Astrocyte of the hippocampus (primary cell): ENCODE measurements at places on chromosomes 11 and 22.

- peak; percentile 49 for DNase-seq
Measured at GRCh38 chr11:13984616-13985450, 22.3 kb downstream of the SPON1 start.

GRCh38 chr22:50530877-50531545 is 1.2 kb upstream of the TYMP start:
- DNase-seq, result peak; percentile 71

DNA sequence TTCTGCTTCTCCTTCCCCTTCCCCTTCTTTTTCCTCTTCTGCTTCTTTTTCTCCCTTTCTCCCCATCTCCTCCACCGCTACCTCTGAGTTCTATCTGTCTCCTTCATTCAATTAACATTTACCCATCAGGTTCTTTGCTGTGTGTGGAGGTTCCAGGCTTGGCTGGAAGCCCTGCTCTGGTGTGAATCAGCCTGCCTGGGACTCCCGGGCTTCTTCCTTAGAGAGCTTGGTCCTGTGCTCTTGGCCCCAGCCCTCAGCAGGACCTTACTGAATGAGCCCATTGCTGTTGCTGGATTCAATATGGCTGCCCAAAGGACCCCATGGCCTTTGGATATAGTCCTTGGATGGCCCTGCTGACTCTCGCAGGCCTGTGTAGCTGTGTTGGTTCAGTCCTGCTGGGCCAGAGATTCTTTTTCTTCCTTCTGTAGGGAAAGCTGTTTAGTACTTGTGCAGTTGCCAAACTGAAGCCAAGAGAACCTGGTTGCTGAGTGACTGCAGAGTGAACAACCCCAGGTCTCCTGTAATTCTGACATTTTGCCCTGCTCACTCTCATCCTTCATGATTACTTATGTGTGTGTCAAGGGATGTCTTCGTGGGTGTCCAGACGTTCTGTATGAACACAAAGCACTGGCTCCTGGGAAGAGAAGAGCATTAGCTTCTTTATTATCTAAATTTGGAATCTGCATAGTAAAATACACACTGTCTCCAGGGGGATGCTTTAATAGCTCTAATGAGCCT is 81.0 kb upstream of the ZBED5 start:
- no peak for DNase-seq

GRCh38 chr11:68128682-68129327 is 7.6 kb upstream of the CHKA start:
- peak; percentile 95 for DNase-seq

GRCh38 chr22:19789406-19789805 is 28.8 kb downstream of the TBX1 start:
- DNase-seq, result no peak

DNA sequence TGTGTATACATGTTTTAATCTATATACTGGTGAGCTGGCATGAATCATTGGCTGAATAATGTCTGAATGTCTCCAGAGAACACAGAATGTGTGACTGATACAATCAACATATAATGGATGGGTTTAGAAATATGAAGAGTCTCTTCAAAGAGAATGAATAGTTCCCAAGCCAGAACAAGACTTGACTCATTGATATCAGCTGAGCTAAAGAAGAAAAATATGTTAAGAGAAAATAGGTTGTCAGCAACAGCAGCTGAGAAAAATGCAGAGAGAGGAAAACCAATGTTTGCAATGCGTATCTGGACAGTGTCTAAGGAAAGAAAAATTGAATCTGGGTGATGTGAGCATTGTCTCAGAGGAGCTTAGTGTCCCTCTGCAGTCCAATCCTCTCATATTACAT is 1281.8 kb upstream of the TENM4 start:
- no peak for DNase-seq

DNA sequence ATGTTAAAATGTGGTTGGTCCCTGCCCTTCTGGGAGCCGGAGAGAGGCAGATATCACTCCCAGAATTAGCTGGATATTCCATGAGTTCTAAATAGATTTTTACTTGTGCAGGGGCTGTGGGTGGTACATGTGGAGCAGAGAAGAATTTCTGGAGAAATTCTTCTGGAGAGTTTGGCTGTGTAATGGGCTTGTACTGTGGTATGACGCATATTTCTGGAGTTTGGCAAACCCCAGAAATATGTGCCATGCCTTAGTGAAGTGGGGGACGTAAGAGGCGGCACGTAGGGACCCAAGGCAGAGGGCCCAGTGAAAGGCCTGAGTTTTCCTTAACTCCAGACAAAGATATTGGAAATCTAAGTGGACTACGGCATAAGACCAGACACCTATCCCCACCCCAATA is 51.3 kb upstream of the TBCEL start:
- no peak for DNase-seq

DNA sequence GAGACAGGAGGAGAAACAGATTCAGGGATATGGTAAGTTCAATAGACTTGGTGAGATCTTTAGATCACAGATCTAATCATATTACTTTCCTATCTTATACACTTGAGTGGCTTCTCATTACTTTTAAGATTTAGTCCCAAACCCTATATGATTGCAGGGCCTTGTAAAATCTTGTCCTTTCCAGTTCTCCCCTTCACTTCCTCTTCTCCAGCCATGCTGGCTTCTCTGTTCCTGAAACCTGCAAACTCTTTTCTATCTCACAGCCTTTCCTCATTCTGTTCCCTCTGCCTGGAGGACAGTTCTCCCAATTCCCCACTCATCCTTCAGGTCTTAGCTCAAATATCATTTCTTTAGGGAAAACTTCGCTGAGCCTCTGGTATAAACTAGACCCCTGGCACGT is 65.9 kb upstream of the BIRC3 start:
- DNase-seq, result no peak

GRCh38 chr22:25111579-25112517 is 87.8 kb upstream of the CRYBB3 start:
- DNase-seq, result peak; percentile 32

GRCh38 chr11:64148226-64148916 is 17.5 kb downstream of the MACROD1 start:
- DNase-seq, result peak; percentile 90

DNA sequence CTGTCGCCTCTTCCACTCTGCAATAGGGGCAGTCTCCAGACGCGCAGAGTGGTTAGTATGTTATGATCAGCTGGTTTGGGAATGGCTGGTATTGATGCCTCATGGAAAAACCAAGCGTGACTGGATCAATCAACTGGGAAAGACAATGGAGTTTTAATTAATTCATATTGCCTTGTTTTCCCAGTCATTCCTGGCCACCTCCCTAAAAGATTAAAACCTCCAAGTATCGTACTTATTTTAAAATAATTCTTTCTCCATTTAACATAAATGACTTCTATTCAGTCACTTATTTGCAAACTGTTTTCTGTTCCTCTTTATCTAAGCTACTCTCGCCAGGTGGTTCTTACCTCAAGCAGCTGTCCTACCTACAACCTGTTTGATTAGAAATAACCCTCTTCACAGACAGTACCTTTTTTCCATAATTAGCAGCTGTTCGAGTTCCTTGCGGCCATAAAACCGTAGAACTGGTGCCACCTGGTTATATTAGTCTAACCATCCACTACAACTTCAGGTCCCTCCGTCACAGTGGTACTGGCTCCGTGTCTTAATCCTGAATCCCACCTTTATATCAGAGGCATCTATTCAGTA is 898 bp downstream of the ZNF215 start:
- DNase-seq, result no peak

GRCh38 chr22:38504731-38505540 is 1.2 kb downstream of the DDX17 start:
- DNase-seq, result peak; percentile 65

DNA sequence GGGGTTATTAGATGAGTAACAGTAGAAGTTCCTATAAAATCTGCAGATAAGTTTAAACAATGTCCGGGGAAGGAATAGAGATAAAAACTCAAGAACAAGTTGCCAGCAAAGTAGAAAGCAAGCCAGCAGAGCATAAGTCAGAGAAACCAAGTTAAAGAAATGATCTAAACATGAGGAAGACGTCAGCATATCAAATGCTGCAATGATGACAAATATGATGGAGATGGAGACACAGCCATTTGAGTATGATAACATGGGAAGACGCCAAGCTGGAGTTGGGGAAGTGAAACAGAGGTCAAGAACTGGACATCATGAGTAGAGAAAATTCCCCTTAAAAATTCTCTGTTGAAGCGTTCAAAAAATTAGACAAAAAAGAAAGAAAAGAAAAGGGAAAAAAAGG is 571.5 kb downstream of the CNTN5 start:
- no peak for DNase-seq

GRCh38 chr22:39388261-39389011 is 11.1 kb upstream of the TAB1 start:
- DNase-seq, result peak; percentile 95

GRCh38 chr11:115700981-115701875 is 197.0 kb upstream of the CADM1 start:
- no peak for DNase-seq

- no peak for DNase-seq
Measured at GRCh38 chr11:17897495-17897894, 115.4 kb downstream of the SERGEF start.

GRCh38 chr11:848380-848931 is 5.8 kb downstream of the TSPAN4 start:
- DNase-seq, result no peak

DNA sequence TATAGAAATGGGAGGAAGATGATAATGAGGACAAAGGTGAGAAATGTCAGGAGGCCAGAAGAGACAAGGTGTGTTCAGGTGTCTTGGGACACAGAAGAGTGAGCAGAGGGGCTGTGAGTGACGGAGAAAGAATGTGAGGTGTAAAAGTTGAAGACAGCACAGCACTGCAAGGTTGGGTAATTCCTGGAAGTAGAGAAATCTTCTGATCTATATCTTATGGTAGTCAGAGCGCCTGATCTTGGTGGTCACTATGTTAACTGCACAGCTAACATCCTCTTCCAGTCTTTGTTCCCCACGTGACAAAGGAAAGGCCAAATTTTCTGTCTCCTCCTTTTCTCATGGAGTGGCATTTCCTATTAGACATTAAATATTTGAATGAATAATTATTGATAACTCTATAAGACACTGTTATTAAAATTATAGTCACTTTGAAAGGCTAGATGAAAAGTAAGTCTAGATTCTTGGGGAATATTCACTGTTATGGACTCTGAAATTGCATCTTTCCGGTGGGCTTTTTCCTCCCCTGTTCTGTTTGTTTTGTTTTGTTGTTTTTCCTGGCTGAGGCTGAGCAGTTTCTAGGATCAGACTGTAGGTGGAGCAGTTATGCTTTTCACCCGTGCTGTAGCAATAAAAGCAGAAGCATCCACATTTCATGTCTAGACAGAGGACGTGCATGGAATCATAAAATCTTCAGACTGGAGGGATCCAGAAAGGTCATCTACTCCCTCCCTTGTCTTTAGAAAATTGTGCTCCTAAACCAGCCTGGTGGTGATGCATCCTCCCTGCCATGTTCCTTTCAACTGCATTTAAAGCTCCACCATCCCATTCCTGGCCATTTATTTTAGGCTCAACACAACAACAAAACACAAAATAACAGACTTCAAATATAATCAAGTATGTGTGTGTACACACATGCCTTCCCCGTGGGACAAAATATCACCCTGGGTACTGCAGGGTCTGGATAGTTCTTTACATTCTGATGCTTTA is 26.6 kb downstream of the SC5D start:
- peak; percentile 85 for DNase-seq

DNA sequence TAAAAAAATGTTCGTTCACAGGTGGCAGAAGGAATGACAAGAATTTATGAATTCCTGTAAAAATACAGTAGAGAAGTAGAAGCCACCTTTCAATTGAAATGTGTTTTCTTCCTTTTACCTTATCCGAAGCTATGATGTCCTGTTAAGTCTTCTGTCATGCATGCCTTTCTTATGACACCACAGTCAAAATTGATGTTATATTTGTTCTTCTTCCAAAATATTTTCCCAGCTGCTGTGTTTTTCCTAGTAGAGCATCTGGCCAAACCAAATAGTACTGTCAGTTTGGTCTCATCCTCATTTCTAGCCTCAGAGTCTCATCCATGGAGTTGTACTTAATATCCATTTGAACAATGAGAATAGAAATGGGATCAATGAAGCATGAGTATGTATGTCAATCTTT is 206.1 kb downstream of the PGR start:
- DNase-seq, result no peak

DNA sequence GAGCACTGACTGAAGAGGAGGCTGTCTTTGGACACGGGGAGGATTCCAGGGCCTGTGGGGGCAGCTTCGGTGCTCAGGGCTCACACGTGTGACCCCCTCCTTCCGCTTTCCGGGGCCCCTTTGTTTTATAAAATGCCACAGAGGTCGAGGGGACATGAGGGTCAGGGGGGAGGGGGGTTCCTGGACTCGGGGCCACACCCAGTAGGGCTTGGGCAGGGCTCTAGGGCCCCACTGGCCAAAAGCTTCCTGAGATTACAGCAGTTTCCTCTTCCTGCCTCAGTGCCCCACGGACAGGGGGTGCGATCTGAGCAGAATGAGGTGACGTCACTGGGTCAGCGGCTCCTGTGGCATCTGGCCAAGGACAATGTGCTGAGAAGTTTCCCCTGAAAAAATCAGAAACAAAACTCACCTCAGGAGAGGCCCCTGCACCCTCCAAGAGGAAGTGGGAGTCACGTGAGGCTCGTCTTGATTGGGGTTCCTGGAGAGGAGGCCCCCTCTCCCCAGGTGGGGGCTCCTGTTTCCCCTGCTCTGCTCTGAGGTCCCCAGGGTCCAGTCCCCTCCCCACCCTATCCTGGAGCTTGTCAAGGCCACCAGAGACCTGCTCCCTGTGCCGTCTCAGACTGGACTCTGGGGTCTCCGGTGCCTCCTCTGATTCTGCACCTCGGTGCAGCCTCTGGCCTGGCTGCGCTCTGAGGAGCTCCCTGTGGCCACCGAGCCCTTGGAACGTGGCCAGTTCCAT is 6.4 kb upstream of the IFITM3 start:
- peak; percentile 65 for DNase-seq

- no peak for DNase-seq
Measured at GRCh38 chr11:133058501-133058900, 473.8 kb downstream of the OPCML start.

DNA sequence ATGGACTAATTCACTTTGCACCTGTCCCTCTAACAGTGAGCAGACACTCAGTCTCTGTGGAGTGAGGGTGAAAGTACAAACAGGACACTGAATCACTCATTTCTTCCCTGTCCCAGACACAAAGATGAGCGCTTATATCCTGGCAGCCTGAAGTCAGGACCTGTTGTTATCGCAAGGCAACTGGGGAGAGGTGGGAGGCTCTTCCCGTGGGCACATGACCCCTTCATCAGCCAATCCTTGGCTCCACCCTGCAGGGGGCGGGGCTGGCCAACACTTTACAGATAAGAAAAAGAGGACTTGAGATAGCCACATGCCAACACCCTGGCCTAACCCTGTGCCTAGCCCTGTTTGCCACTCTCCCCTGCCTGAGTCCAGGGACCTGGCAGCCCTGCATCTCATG is 29.5 kb upstream of the TESMIN start:
- no peak for DNase-seq

GRCh38 chr11:1082728-1083620 is 8.3 kb downstream of the MUC2 start:
- no peak for DNase-seq
